SHP77 treated with DMSO at 0.1 percent for 48 hours (cell line): ENCODE measurements at places on chromosomes 7 and 10.

DNA sequence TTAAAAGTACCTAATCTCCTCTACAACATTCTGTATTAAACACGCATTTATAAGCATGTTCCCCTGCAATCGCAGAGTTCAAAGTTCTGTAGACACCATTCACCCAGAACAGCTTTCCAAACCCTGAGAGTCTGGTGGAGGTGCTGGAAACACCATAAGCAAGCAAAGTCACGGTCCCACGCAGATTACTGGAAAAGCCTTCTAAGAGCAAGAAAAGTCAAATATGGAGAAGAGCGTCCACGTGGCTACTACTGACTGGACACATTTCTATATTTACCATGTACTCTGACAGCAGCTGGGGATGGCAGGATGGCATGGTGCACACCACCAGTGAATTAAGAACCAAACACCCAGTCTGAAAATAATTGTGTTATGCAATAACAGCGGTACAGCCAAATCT, 97.7 kb downstream of the PARD3 start:
- DNase-seq = no peak

DNA sequence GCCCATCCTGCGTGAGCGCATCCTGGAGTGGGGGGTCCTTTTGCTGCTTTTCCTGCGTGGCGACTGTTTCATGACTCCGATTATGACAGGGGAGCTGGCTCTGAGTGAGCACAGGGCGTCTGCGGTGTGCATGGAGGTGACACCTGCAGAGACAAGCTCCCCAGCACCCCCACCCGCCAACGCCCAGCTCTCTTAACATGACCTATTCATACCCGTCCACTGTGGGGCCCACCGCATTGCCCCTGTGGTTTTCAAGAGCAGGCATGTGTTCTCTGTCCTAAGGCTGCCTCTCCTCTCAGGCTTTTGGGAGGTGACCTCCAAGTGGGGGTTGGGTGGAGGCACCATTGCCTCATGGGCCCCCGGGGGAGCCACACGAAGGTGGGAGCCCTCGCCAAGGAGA, 500.7 kb downstream of the TCERG1L start:
- no peak for DNase-seq

DNA sequence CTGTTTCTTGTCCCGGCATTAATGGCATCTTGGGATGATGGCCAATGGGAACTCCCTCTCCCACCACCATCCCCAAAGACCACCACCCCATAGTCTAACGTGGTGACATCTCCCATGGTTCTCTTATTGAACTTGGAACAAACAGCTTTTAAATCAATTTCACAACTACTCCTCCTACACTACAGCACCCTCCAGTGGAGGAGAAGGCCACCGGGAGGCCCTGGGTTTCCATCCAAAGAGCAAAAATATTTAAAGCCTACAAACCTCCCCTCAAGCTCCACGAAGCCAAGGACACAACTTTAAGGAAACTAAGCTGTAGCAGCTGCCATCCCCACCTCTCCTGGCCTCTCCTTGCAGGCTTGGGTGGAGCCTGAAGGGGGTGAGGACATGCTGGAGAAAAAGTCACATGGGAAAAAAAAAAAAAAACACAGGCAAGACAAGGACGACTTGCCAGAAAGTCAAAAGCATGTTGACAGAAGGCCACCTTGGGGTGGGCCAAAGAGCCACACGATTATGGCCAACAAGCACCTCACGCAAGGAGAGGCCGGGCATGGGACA, 94.0 kb upstream of the LANCL2 start:
- DNase-seq = no peak

DNA sequence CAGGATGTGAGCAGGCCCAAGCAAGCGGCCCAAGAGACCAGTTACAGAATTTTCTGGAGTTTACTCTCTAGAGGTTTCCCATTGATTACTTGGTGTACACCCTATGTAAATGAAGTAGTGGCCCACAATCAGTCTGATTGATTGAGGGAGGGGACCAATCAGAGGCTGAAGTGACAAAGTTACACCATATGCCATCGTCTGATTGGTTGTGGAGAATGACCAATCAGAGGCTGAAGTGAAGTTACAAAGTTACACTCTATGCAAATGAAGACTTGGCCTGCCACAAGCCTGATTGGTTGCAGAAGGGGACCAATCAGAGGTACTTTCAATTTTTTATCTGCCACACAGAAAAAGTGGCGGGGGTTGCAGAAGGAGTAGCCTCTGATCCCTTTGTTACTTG, 83.7 kb downstream of the KIF20B start:
- DNase-seq = no peak

DNA sequence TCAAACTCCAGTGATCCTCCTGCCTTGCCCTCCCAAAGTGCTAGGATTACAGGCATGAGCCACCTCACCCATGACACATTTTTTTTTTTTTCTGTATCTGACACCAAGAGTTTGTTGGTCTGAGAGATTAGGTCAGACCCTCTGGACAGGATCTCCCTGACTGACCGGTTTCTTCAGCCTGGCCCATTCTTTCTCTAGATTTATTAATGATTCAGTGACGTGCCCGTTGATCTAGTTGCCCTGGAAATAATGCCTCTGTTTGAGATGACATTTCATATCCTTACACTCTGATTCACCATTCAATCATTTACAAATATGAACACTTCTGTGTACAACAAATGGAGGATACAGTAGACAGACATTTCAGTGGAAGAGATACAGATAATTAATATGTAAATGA, 1.4 kb upstream of the ZNF212 start:
- DNase-seq = no peak

DNA sequence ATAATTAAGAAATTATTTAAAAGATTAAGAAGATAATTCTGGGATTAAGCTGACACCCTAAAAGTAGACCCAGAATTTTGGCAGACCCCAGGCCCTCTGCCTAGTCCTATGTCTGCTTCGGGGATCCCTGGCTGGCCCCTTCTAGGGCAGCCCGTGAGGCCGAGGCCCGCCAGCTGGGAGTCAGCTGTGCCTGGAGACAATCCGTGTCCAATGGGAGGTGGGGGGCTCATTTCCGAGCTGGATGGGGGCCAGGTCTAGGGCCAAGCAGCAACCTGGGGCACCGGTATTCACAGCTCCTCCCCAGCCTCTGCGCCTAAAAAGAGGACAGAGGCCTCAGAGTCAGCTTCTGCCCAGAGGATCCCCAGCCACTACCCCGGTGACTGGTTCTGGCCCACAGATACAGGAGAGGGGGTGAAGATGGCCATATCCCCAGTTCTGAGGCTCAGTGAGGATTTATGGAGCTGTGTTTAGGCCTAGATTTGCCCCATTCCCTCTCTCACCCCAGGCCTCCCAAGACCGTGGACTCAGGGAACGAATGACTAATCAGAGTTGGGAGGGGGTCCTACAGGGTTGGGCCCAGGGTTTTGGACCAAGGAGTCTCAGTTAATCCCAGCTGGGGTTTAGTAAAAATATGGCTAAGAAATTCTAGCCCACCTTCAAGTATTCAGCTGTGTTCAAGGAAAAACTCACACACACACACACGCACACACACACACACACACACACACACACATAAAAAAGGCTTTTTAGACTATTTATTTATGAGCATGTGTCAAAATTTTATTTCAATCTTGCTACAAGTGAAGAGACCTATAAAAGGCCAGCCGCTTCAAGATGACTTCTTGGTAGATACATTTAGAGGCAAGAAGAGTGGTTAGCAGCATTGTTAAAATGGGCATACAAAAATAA, 37.4 kb upstream of the LBX1 start:
- DNase-seq = no peak

DNA sequence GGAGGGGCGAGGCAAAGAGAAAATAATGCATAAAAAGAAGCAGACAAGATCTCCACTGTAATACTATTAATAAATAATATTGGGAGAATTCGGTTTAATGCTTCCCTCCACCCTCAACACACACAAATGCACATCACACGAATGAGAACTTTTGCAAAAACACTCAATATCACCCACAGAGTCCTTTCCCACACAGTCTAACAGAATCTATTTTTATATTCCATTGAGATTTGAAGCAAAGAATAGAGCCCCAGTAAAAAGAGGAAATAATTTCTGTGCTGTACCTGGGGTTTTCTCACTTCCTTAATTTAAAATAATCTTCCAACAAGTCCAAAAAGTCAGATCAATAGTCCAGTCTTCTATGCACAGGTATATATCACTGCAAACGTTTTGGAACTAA, 17.0 kb downstream of the PIK3AP1 start:
- no peak for DNase-seq

- no peak for DNase-seq
Measured at GRCh38 chr7:8246020-8246419, 15.9 kb downstream of the ICA1 start.

DNA sequence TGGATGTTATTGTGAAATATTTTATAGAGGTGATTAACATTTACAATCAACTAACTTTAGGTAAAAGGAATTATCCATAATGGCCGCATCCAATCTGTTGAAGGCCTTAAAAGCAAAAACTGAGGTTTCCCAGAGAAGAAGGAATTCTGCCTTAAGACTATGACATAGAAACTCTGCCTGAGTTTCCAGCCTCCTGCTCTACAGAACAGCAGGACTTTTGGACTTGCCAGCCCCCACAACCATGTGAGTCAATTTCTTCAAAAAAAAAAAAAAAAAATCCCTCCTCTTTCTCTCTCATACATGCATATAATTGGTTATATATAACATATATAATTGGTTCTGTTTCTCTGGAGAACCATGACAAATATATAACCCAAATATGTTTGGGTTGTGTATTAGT, 15.4 kb downstream of the SLC25A28 start:
- no peak for DNase-seq

DNA sequence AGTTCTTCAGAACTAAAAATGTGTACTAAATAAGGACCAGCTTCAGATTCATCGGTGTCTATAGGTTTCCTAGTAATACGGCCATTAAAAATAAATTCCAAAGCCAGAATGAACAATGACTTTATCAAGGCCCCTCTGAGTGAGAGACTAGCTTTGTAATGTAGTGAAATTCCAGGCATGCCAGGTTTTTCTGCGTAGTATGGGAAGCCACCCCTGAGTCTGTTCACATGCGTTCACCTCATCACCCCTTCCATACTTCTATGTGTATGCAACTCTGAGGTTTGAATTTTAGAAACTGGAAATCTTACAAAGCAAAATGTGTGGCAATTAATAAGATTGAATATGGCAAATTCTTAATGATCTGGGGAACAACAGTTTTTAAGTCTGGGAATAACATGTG, 24.5 kb downstream of the RNF32 start:
- no peak for DNase-seq

- no peak for DNase-seq
Measured at GRCh38 chr10:47276576-47277351, 23.2 kb upstream of the GDF10 start.

DNA sequence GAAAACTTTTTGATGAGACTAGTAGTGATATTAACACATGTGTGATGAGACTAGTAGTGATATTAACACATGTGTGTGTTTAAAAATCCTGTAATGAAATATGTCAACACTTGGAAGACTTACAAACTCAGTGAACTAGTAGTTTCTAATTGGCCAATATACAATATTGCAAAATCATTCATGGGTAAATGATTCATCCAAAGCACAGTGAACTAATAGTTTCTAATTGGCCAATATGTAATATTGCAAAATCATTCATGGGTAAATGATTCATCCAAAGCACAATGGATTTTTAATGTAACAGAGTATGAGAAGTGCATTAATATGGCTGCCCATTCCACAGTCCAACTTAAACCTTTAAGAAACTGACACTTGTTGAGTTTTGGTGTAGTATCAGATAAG, 77.8 kb downstream of the ATAD1 start:
- DNase-seq = no peak

GRCh38 chr10:122981066-122981464, 864 bp downstream of the PSTK start:
- no peak for DNase-seq

DNA sequence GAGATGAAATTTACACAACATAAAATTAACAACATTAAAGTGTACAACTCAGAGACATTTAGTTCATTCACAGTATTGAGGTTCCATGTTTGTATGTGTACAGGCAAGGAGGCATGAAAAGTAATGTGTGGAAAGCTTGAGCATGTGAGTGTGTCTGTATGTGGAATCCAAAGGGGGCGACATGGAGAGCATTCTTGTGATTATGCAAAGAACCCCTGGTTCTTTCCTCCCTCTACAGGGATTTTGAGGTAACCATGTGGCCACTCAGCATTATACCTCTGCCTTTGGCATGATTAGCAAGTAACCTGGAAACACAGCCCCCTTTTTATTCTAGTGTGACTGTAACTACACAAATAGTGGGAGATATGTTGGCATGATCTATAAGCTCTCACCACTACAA, 21.0 kb downstream of the OR2F1 start:
- no peak for DNase-seq

- no peak for DNase-seq
Measured at GRCh38 chr7:20227291-20227795, 10.2 kb upstream of the MACC1 start.

GRCh38 chr7:101185258-101185839, 5.3 kb upstream of the NAT16 start:
- DNase-seq = no peak

DNA sequence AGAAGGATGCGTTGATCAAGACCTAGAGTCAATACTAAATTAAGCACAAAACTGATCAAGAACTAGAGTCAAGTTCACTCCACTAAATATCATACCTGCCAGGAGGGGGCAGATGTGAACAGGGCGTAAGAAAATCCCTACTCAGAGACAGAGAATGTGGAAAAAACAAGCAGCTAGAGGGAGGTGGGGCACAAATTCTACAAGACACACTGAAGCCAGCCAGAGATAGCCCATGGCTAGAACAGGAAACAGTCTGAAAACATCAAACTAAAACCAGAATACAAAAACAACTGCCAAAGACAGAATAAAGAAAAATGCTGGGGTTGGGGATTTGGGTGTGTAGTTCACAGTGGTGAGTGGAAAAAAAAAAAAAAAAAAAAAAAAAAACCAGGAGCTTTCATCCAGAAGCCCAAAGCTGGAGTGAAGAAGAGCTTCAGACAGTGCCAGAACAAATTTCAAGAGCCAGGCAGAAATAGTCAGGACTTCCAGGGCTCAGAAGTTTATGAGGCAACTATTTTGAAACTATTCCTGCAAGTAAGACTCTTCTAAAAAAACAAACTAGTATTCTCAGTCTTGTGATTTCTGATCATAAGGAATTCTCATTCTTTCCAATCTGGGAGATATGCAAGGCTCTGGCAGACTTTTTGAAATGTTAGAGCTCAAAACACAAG, 118.3 kb downstream of the CCDC71L start:
- DNase-seq = peak; percentile 33

DNA sequence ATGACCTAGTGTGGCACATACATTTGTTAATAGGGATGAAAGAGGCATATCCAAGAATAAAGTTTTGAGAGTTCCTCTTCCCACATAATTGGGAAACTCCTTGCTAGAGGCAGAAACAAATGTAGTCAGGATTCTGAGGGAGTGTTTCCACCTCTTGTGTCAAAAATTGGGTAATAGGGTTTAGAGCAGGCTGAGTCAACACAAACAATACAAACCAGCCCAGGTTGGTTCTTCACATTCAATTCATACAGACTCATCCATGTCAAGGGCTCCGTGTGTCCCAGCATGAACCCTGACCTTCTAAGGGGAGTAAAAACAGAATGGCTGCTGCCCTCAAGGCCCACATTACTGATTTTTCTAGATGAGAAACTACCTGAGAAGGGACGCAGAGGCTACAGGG, 75.3 kb downstream of the GLI3 start:
- no peak for DNase-seq

- no peak for DNase-seq
Measured at GRCh38 chr7:142153400-142153799, 41.9 kb downstream of the MGAM2 start.

- no peak for DNase-seq
Measured at GRCh38 chr7:117874191-117874700, 1.0 kb upstream of the CTTNBP2 start.

GRCh38 chr7:138932427-138932826, 48.8 kb downstream of the KIAA1549 start:
- DNase-seq = no peak
